ENCODE measurements at places on chromosomes 5 and 9.

DNA sequence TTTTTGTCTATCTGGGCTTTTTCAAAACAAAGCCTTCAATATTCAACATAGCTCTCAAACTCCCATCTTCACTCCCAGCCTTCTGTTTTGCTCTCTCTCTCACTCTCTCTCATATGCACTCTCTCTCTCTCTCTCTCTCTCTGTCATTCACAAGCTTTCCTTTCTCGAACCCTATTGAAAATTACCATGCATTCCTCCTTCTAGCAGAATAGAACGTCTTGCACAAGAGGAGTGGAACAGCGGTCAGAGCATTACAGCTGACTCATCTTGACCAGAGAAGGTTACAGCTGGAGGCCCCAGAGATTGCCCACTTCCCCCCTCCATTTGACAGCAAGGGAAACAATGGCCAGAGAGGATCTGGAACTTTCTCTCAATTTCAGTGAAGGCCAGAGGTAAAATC is 51.0 kb upstream of the LIFR start:
- no peak for DNase-seq

DNA sequence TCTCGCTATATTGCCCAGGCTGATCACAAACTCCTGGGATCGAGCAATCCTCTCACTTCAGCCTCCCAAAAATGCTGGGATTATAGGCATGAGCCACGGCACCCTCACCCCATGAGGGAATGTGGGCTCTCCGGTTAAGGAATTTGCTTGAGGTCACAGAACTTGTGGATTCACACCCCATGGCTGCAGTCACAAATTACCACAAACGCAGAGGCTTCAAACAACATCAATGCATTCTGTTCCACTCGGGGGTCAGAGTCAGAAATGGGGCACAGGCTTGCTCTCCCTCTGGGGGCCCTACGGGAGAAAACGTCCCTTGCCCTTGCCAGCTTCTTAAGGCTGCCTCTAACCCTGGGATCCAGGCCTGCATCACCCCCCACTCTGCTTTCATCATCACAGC is 12.2 kb upstream of the SPINK4 start:
- no peak for DNase-seq

DNA sequence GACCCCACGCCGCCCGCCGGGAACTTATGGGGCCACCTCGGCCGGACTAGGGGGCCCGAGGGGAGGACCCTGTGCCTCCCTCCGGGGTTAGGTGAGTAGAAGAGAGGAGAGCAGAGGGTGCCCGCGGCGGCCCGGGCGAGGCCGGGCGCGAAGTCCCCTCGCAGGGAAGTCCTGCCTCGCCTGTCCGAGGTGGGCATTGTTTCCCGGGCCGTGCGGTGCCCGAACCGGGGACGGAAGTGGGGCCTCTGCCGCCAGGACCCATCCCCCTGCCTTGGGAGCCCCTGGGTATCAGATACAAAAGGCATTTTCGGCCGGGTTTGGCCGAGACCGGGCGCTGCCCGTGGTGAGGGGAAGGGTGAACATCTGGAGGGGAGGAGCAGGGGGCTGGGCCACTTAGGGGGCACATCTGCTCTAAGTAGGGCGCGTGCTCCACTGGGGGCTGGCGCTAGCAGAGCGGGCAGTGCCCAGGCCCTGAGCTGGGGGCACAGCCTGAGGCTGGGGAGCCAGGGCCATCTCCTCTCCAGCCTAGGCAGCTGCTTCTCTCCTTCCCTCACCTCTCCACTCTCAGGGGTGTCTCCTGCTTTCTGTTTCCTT is 48.2 kb downstream of the DAB2IP start:
- no peak for DNase-seq

- no peak for DNase-seq
Observed at GRCh38 chr9:134957945-134958227, 40.2 kb upstream of the FCN1 start.

GRCh38 chr5:138725818-138726416 is 27.3 kb upstream of the CTNNA1 start:
- no peak for DNase-seq

DNA sequence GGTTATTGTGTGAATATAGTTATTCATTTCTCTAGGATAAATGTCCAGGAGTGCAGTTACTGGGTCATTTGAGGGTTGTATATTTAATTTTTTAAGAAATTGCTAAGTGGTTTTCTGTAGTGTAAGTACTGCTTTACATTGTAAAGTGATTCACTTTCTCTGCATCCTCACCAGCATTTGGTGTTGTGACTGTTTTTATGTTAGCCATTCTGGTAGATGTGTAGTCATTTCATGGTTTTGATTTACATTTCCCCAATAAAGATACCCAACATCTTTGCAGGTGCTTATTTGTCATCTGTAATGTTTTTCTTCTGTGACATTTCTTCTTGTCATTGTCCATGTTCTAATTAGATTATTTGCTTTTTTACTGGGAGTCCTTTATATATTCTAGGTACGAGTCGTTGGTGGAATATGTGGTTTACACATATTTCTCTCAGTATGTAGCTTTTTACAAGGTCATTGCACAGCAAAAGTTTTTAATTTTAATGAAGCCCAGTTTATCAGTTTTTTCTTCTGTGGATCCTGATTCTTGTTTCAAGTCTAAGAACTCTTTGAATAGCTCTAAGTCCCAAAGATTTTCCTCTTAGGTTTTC is 34.0 kb downstream of the SCGB3A1 start:
- no peak for DNase-seq
